NCI-H187 treated with DMSO at 0.1 percent for 48 hours (cell line): ENCODE measurements at places on chromosomes 7 and 10.

GRCh38 chr10:128922172-128922571 is 544.9 kb upstream of the MGMT start:
- DNase-seq: no peak

- DNase-seq: no peak
These were observed 56.6 kb upstream of the STEAP4 start for GRCh38 chr7:88363249-88363648.

DNA sequence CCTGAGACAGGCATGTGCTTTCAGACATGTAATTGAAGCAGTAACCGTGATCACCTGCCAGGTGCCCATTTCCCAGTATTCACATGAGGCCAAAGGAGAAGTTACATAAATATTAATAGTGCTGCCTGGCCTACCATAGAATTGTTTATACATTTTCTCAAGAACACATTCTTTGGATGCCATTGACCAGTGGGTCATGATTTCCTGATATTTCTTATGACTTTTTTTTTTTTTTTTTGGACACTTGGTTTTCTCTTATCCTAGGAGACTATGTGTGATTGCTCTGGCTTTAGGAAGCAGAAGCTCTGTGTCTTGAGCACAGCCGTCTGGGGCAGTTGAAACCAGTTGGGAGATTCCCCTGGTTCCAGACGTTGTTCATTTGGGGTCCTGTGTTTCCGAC is 143.9 kb upstream of the NPS start:
- no peak for DNase-seq

DNA sequence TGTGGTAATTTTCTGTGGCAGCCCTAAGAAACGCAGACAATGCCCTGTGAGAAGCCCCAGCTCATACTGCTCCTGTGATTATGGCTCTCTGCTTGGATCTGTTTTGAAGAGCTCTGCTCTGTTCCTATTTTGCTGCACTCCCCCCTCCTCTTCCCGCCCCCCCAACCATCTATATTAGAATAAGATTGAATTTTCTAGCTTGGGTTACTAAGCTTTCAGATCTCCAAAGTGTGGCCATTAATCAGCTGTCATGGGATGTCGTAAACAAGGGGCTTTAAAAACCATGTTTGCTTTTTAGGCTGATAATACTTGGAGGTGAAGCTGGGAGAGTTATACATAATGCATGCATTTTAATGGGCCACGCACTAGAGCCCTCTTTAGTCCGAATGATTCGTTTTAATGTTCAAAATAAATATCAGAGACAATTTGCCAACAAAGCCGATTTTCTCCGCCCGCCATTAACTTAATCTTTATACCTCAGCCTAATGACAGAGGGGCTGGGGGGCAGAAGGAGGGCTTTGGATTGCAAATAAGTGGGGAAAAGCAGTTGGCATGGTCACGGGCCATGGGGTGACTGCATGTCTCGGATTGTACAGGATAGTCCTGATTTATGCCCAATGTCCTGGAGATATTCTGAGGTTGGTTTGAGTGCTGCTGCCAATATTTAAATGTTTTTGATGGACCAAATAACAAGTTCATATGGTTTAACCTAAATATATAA is 165.5 kb downstream of the RPS24 start:
- peak; percentile 8 for DNase-seq

DNA sequence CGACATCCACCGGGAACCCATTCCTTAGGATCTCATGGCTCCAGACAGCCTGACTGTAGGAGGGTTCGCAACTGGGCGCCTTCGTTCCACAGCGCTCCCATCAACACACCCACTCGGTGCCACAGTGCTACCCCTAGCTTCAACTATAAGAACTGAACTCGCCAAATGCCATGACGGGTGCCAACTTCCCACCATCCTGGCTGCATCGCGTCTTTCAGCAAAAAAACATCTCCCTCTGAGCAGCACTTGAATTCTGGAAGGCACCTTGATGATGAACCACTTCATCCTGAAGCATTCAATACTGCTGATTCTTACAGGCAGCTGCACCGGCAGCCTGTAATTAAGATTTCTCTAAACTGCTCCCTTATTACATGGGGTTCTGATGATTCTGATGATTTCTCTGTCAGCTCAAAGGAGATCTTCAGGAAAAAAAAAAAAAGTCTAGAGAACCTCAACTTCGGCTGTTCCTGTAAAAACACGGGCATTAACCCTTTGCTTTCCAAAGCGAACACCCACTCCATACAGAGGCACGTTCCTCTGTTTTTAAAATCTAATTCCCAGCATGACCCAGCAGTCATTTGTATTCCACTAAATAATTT is 1.3 kb downstream of the CYTH3 start:
- no peak for DNase-seq

- no peak for DNase-seq
These were observed 6.0 kb downstream of the CLDN15 start for GRCh38 chr7:101231644-101232043.
